ENCODE measurements at places on chromosomes 5 and 9.
A peak's percentile ranks its signal among the peaks of the same experiment; 100 is the strongest.

- no peak for DNase-seq
Observed at GRCh38 chr5:138755084-138755748, 2.0 kb downstream of the CTNNA1 start.

DNA sequence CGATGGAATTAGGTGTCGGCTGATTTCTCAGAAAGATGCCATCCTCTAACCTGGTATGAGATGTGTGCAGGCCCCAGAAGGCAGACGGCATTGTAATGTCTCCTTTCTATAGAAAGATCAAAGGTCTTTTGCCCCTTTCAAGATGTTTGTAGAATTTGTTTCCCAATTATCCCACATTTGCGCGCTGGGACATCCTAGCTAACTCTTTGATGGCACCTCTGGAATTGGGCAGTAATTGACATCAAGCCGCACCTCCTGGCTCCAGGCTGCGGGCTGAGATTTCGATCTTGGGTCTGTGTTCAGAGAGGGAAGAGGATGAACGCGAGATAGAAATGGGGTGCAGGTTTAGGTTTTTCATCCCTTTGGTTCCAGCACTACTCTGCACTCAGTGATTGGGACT lies 84.8 kb upstream of the LMX1B start:
- no peak for DNase-seq

DNA sequence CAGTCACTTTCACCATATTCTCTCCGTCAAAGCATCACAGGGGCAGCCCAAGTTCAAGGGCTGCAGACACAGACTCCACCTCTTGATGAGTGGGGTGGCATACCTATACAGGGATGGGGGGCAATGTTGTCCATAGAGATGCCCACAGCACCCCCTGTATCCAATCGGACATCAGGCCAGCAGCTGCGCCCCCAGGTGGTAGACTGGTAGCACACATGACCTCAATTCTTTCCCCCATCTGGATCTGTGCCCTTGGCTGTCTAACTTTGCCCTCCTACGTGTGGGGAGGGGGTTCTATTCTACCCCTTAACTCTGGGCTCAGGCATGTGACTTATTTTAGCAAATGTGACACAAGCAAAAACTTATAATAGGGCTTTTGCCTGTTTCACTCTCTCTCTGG lies 84.0 kb upstream of the SLC25A48 start:
- DNase-seq: no peak

- DNase-seq: no peak
Observed at GRCh38 chr9:133168432-133168831, 4.7 kb upstream of the GBGT1 start.

DNA sequence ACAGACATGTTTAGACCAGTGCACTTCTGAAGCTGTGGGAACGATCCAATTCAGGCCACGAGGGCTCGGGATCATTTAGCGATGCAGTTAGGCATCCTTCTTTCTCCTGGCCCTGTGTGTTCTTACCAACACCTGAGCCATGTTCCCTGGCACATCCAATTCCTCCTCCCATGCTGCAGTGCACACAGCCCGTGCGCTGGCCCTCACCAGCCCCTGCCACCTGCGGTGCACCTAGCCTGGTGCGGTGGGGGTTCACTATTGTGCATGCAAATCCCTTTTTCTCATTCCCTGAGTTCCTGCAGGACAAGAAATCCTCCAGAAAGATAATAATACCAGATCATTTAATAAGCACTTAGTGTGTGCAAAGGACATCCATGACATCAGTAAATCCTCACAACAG lies 53.5 kb downstream of the NEURL1B start:
- DNase-seq: no peak

GRCh38 chr9:16401701-16402100 lies 468.8 kb downstream of the BNC2 start:
- DNase-seq: peak; percentile 59

- no peak for DNase-seq
Observed at GRCh38 chr9:20732118-20732517, 48.1 kb downstream of the FOCAD start.

DNA sequence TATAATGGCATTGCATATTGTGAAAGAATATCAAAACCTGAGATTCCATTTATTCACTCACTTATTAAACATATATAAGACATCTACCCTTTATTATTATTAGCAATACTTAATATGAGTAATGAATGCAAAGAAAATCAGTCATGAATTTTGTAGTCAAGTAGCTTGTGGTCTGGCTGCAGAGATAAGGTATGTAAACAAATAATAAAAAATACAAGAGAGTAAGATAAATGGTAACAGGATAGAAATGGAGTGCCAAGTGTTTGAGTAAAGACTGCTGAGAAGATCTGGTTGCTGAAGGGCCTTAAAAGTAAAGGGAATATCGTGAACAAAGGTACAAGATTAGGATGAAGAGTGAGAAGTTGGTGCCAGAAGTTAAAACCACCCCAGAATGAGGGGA lies 18.4 kb downstream of the TRIM32 start:
- DNase-seq: no peak

DNA sequence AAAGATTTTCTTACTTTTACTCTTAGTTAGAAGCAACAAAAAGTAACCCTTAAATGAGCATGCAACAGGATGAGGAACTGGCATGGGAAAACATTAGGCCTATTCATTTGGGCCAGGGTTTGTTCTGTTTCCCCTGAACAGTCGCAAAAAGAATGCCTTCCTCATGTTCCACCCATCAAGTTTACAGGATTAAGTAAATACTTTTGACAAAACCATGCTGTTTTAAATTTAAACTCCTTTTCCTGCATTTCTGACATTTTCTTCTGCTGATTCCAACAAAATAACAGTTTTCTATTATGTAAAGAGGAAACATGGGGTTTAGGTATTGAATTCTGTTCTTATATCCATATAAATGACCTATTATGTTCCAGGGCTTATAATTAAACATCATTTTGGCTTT lies 236.6 kb upstream of the ACTBL2 start:
- no peak for DNase-seq

- DNase-seq: no peak
Observed at GRCh38 chr5:78603636-78604175, 44.9 kb downstream of the LHFPL2 start.

DNA sequence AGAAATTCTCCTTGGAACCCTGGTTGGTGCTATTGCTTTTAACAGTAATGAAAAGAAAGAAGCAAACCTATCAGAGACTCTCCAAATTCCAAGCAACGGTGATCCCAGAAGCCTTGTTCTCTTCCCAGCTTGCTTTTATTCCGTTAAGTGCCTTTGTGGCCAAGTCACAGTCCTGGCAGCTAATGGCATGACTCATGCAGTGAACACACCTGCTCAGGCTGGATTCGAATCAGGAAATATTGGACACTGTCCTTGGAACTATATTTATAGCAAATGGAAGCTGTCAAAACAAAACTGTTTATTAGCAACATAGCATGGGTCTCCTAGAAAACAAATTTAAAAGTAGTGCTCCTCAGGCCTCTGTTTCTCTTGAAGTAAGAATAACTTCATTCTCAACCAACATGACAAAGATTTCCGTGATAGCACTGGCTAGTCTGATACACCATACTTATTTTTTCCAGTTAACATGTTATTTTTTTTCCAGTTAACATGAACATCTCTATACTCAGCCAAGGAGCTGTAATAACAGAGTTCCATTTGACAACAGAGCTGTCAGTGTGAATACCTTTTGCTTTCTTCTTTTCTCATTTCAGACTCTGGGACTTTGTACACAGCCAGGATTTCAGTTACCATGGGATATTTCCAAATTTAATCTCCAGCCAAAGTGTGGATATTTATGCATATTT lies 502.4 kb downstream of the GADD45G start:
- DNase-seq: no peak

- no peak for DNase-seq
Observed at GRCh38 chr5:148085977-148086705, 22.4 kb downstream of the SPINK5 start.

DNA sequence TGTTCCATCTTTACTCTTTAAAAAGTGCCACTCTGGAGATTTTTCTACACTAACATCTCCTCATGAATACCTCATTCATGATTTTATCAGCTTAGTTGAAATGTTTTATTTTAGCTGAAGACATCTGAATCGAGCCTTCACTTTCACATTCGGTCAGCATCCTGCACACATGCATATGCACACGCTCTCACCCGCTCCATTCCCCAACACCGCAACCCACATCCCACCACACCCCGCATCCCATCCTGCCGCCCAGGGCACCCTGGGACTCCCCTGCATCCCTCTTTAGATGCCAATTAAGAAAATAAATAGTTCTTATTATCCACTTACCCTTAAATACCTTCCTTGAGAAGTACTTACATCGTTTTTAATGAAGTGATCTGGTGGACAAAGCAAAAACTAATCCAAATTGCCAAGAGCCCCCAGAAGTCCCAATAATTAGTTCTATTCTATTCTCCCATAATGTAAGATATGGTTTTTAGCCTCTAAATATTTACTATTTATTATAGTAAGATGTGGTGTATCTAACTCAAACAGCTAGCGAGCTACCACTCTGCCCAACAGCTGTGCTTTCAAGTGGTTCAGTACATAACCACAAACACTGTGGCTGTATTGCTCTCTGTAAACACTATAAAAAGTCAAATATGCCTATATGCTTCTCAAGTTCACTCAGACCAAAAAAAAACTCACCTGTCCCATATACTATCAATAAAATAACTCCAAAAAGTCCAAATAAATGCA lies 38.2 kb downstream of the GZMK start:
- no peak for DNase-seq

GRCh38 chr5:173602423-173602822 lies 14.0 kb downstream of the BOD1 start:
- DNase-seq: no peak

DNA sequence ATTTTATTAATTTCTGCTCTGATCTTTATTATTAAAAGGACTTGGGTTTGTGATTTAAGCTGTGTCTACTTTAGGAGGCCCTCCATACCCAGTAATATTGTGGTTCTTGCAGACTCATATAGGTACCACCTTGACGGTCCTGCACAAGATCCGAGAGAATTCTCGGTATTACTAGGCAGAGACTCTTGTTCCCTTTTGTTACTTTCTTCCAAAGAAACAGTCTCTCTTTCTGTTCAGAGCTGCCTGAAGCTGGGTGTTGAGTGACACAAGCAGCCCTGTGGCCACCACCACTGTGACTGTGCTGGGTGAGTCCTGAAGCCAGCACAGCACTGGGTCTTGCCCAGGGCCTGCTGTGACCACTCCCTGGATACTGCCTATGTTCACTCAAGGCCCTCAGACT lies 666.6 kb downstream of the SEMA5A start:
- no peak for DNase-seq

DNA sequence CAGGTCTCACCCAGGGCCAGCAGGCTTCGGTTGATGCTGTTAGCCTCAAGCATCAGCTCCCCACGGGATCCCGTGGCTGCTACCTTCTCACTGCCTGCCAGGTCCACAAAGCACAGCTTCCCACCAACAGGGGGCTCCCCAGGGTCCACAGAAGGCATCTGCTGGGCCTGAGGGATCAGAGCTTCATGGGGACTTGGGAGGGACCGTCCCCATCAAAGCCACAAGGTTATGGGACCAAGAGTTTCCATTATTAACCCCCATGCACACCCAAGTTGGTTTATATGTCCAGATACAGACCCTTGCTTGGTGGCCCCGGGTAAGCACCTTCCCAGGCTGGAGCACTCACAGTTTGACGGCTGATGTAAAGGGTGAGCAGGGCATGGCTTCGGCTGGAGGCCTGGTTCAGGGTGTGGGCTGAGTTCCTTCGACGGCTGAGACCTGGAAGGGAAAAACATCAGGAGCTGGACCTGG lies 3.0 kb downstream of the KIF12 start:
- DNase-seq: no peak

DNA sequence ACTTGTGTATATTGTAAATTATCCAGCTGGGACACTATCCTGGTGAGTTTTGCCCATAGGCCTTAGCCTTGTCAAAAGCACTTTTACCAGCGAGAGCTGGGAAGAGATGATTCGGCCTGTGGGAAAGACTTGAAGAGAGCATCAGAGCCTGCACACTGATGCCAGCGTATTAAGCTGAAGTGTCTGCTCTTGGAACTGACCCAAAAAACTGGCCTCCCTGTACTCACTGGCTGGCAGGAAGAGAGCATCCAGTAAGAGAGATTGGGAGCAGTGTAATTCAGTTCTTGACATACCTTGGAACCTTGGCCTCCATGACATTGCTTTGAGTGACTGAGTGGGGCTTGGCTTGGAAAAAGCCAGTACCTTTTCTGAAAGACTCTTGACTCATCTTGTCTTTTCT lies 73.7 kb downstream of the ZNF462 start:
- no peak for DNase-seq

DNA sequence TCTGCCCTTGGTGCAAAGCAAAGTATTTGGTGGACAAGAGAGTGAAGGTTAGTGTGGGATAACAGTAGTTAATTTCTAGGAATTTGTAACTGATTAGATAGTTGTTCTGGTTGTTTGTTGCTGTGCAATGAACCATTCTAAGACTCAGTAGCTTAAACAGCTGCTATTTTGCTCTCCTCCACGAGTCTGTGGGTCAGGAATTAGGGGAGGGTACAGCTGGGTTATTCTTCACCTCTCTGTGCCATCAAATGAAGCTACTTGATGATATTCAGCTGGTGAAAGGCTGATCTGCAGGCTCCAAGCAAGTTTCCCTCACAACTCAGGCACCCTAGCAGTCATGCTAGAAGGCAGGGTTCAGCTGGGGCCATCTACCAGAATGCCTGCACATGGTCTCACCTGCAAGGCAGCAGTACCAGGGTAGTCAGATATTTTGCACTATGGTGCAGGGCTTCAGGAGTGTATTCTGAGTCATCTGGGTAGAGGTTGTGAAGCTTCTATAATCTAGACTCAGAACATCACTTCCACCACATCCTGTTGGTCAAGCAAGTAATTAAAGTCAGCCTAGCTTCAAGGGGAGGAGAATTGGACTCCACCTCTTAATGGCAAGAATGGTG lies 159.5 kb upstream of the SLC28A3 start:
- DNase-seq: no peak

- no peak for DNase-seq
Observed at GRCh38 chr5:113382731-113383130, 52.1 kb downstream of the TSSK1B start.

DNA sequence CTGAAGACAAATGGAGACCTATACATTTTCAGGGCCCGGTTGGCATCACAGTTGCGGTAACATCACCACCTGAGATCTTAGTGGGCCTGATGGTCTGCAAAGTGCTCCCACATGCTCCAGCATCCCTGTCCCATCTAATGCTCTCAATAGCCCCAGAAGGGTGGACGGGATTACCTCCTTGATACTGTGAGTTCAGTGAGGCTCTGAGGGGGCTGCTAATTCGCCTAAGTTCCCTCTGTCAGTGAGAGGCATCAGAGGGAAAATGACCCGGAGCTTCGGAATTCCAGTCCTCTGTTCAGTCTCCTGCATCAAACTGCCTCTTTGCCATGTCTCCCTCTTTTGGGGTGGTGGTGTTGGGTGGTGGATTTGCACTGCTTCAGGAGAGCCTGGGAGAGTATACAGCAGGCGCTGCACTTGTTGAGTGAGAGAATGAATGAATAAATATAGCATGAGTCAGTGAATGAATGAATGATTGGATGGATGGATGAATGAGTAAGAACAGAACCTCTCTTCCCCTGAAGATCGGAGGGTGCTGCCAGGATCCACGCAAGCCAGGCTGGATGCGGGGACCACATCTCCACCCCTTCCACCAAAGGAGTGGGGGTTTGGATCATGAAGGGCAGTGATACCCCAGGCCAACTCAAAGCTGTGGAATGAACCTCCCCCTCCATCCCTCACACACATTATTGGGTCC lies 141.0 kb downstream of the GABBR2 start:
- no peak for DNase-seq
